ENCODE measurements at places on chromosomes 4 and X.

DNA sequence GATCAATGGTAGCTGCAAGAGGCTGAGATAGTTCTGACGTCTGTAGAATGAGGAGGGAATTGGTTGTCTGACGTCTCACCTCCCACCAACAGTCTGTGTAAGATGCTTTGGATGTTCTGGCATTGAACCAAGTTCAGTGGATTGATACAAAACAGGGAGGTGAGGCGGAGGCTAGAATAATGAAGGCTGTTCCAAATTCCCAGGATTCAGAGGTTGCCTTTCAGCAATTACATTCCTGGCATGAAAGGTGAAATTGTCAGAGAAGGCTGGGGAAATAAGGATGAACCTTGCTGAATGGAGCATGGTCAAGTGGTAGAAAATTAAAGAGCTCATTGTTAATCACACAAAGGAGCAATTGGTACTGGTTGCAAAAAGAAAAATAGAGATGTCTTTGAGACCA, 241.6 kb downstream of the FBXW7 start:
- no peak for DNase-seq

GRCh38 chrX:97326456-97326855, 442.7 kb downstream of the RPA4 start:
- DNase-seq = no peak

- DNase-seq = no peak
These were observed 33.0 kb downstream of the ARHGAP6 start for GRCh38 chrX:11632732-11633131.

GRCh38 chr4:16136311-16136710, 52.5 kb upstream of the PROM1 start:
- no peak for DNase-seq

DNA sequence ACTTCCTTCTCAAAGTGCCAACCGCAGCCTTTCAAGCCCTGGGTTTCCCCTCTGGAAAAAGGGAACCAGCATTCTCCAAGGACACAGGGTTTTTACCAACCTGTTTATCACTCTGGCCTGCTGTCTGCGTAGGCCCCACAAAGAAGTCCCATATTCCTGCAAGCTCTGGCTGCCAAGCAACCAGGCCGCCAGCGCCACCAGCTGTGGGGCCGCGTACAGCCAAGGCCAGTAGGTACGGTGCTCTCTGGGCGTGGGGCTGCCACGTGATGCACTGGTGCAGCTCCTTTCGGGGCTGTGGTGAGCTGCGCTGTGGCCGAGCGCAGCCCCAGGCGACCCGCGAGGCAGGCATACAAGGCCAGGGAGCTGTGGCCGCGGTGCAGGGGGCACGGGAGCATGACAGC, 22.1 kb downstream of the LUZP4 start:
- DNase-seq = no peak

DNA sequence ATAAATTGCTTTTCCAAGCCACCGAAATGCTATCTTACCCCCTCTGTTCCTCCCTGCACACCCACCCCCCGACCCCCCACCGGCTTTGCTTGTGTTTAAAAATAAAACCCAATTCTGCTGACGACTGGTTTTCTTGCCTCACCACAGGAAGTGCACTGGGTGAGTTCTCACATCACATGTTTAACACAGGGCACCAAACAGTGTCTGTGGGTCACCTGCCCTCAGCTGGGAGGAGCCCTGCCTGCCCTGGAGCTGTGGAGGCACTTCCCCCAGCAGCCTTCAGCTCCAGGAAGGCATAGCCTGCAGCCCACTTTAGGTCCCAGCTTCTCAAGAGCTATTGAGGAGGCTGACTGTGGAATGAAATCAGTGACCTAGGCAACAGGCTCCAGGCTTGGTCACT, 8.8 kb downstream of the TMEM255A start:
- DNase-seq = no peak

DNA sequence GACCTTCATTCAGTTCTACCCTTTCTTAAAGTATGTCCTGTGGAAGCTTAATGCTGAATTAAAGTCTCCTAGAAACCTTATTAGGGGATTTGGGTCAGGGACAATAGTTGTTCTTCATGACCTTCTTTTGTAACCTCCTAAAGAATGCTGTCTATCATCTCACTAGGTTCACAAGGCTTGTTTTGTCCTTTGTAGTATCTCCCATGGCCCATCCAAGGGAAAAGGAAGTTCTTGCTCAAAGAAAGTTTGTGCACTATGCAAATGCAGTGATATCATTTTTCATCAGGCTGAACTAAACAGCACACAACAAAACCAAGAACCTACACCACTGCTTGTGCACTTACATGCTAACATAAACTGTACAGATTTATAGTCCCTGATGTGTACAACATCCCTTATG, 46.6 kb upstream of the PGM2 start:
- DNase-seq = no peak

GRCh38 chrX:6983207-6983955, 164.1 kb upstream of the STS start:
- DNase-seq = no peak

DNA sequence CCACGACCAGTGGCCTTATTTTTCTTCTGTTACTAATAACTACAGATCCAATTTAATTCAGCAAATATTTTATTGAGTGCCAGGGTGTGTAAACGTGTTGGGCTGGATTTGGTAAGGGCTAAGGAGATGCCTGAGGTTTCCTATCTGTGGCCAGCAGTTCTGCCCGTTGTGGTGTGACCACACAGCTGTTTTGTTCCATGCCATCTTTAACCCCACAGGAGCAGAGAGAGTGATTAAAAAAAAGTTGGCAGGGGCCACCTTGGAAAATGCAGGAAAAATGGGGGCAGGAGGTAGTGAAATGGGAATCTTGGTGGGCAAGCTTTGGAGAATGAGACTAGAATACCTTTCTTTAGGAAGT, 1.1 kb downstream of the PLAC8 start:
- no peak for DNase-seq

DNA sequence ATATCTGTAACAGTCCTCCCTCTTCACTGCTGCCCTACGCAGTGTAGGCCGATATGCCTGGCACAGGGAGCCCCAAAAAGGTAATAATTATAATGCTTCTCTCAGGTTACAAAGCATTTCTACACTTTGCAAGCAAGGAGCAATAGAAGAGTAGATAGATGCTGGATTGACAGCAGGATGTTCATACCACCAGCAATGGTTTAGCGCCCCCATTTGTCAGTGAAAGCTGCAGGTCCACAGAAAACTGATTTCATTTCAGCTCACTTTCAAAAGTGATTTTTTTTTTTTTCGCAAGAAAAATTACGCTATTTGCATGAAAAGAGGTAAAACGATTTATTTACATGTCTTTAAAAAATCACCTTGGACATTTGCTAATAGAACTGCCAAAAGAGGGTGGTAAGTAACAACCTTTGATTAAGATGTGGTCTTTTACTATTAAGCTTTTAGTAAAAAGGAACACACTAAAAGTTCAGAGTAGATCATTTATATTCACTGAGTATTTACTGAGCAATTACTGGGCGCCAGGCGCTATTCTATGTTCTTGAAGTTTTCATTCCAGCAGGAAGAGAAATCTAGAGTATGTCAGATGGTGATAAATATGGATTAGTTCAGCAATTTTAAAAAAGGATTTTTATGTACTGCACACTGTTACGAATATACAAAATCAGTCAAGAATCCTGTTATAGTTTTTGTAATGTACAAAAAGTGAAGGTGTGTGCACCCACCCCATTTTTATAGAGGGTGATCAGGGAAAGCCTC, 34.4 kb downstream of the HPF1 start:
- DNase-seq = peak; percentile 1

DNA sequence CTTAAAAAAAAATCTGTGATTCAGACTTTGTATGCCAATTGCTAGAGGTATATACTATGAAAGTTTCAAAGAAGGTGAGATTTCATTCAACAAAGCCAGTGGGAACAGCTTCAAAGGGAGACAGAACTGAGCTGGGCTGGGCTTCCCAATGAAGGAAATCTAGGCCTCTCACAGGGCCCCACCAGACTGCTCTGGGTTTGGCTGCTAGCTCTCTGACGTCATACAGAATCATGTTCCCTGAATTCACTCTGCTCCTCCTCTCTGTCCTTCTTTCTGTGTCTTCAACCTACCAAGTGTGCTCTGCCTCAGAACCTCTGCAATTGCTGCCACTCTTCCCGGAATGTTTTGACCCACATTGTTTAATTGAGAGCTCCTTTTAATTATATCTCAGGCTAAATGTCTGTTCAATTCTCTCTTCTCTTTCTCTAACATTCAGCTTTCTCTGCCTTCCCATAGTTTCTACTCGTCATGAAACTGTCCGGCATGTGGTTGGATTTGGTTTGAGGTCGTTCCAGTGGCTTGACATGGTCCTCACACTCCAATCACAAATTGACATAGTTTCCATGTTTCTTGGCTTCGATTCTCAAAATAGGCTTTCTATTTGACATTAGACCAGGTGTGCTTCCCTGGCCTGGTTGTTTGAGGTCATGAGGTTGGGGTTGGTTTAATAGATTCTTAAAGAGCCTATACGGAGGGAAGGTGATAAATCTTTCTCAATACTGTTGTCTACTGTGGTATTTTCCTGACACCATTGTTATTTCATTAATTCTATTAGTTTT, 282.1 kb upstream of the EMCN start:
- no peak for DNase-seq

GRCh38 chr4:75549019-75549418, 6.8 kb upstream of the ODAPH start:
- no peak for DNase-seq

- DNase-seq = peak; percentile 96
These were observed 293.7 kb downstream of the PCDH18 start for GRCh38 chr4:137238456-137239162.

DNA sequence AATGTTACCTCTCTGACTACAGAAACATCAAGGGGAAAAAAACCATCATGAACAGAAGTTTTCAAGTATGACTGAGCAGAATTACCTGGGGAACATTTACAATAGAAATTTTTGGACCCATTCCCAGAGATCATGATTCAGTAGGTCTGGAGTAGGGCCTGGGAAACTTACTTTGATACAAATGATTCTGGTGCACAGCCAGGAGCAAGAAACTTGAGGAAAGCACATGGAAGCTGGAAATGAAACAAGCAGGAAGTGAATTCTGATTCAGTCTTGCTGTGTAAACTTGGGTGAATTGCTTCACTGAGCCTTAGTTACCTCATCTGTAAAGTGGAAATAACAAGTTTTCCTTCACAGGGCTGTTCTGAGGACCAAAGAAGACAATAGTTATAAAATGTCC, 192.5 kb upstream of the TAPT1 start:
- DNase-seq = no peak

- DNase-seq = no peak
These were observed 155.0 kb downstream of the SLC7A11 start for GRCh38 chr4:138087066-138087719.

DNA sequence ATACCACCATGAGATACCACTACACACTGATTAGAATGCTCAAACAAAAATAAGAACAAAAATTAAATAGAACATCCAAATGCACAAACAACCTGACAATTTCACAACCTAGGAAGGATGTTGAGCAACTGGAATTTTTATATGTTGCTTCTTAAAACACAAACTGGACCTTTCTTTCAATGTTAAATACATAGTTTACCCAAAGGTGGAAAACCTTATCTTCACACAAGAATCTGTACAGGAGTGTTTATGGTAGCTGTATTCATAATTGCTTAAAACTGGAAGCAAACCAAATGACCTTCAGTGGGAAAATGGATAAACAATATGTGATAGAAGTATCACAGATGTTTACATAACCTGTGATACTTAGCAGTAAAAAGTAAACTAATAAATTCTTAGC, 573.8 kb downstream of the MAGEB5 start:
- no peak for DNase-seq

DNA sequence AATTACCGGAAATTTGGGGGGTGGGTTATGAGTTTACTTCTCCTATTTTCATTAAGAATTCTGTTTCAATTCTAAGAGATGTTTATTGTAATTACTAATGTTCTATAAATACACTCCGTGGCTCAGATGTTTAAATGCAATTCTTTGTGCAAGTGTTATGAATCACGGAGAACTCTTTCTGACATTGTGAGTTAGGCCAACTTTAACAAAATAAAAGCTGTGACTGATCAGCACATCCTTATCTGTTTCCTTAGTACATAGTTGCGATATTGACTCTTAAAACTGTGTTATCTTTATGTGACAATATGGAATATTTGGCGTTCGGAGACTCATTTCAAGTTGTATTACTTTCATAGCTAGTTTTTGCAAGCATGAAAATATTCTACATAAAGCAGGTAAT, 902 bp downstream of the KLHL4 start:
- no peak for DNase-seq

DNA sequence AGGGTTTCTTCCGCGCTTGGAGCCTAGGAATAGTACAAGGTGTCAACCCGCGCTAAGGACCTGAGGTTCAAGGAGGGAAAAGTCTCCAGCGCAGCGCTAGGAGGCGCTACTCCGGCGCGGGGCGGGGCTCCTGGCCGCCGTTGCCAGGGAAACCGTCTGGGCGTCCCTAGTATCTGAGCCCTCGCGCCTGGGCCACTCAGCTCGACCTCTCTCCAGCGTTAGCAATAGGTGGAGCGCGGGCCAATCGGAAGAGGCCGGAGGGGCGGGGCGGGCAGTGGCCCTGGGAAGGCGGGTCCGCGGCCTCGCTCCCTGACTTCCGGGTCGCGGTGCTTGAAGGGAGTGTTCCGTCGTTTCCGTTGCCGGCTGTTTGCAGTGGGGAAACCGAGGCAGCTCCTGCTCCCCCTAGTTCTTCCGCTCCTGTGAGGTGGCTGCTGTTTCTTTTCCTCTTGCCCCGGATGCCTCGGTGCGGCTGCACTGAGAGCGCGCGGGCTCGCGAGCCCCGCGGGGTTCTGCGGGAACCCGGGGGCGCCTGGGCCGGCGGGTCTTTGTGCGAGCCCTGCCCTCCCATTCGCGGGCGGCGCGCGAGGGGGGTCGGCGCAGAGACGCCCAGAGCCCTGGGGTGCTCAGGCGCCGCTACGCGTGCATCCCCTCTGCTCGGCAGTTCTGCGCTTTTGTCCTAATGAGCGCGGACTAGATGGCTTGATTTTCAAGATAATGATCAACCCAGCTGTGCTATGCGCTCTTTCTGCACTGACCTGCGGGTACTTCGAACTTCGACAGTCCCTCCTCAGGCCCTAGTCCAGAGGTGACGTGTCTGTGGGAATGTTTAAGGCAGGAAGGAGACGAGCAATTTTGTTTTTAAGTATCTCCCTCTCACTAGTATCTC, at the start of gene ELMOD2:
Gene ELMOD2, plus strand, starts transcription at position 312 of the 886 bp plus-strand sequence. CDS start 1,261 bp downstream, outside the sequence.
- peak; percentile 86 for DNase-seq

DNA sequence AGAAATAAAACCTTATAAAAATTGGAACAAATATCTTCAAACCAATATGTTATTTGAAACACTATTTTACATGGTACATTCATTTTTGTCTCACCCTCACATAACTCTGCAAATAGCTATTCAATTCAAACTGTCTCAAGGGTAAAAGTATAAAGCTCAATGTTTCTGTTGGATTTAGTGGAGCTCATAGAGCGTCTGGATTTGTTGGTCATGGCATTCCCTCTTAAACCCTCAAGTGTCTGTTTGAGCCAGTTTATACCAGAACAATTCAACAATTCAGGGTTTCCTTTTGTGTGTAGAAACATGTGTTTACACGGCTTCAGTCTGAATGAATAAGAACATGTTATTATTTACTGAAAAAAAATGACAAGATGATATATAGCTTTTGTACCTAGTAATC, 161.6 kb downstream of the PCDH18 start:
- DNase-seq = no peak

GRCh38 chrX:47264483-47265173, 31.8 kb downstream of the USP11 start:
- no peak for DNase-seq

Measured in NCI-H748 treated with DMSO at 0.1 percent for 48 hours (cell line).